Kidney (tissue), 22 donors: ENCODE measurements at places on chromosomes 1 and 21.
A peak's percentile ranks its signal among the peaks of the same experiment; 100 is the strongest.

DNA sequence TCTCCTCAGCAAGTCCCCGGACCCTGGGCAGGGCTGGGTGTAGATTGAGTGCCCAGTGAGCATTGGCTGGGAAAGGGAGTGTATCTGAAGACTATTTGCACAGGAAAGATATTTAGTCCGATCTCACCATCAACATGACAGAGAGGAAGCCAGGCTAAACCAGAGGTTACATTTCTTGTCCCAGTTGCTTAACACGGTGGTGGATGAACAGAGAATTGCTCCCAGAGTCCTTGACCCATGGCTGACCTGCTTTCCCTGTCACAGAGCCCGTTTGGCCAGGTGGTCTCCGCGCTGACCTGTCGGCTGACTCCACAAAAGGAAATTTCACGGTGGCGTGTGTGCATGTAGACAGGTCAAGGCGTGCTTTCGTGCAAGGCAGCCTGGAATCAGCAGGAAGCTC, 83.5 kb downstream of the BEND5 start:
- DNase-seq = no peak

- no peak for DNase-seq
These were observed 332.6 kb downstream of the NPHP4 start for GRCh38 chr1:5659606-5660005.

- DNase-seq = no peak
These were observed 111.5 kb upstream of the USP24 start for GRCh38 chr1:55326496-55327243.

DNA sequence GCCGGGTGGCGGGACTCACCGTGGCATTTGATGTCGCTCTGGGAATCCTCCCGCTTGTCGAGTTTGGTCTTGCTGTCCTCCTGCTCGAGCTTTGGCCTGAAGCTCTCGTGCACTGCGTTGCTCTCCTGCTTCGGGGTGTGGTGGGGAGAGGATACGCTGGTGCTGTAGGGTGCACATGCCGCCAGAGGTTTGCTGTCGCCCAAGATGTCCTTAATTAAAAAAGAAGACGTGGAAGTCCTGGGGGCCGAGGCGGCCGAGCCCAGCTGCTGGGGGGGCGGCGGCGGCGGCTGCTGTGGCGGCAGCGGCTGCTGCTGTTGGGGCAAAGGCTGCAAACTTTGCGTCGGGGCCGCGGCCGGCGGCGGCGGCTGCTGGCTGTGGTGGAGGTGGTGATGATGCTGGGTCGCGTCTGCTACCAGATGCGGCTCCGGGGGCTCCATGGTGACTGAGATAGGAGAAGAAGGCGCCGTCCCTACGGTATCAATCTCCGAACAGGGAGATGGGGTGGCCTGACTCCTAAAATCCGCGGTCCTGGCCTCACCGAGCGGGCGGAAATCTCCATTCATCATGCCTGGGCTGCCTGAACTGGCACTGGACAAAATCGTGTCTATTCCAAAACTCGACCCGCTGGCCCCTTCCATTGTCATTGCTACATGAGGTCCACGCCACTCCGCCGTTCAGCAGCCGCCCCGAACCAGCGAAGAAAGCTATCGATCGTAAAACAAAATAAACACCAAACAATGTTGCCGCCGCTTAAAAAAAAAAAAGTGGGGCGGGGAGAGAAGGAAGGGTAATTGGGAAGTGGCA, at the start of gene BARHL2:
Gene BARHL2 (minus strand): TSS at position 751 of the 804 bp plus-strand sequence. CDS start 107 bp downstream, at position 644.
- DNase-seq = no peak

GRCh38 chr1:4488018-4488417, 166.4 kb upstream of the AJAP1 start:
- DNase-seq = no peak

GRCh38 chr21:36320421-36321324, 676 bp downstream of the MORC3 start:
- DNase-seq = peak; percentile 88

DNA sequence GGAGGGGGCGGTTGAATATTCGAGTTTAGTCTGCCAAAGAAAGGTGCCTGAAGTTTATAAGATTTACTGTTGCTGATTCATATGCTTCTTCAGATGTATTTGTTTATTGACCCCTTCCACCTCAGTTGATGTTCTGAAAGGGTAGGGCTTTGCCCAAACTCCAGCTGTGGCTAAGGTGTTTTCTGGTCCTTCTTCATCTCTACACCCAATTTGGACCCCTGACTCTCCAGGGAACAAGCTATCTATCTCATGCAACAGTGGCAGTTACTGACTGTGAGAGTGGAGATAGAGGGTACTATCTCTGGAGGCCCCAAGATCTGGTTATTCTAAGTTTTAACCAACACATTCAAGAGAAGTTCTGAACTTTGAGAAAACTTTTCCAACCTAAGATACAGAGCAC, 12.6 kb upstream of the ALG14 start:
- DNase-seq = no peak

DNA sequence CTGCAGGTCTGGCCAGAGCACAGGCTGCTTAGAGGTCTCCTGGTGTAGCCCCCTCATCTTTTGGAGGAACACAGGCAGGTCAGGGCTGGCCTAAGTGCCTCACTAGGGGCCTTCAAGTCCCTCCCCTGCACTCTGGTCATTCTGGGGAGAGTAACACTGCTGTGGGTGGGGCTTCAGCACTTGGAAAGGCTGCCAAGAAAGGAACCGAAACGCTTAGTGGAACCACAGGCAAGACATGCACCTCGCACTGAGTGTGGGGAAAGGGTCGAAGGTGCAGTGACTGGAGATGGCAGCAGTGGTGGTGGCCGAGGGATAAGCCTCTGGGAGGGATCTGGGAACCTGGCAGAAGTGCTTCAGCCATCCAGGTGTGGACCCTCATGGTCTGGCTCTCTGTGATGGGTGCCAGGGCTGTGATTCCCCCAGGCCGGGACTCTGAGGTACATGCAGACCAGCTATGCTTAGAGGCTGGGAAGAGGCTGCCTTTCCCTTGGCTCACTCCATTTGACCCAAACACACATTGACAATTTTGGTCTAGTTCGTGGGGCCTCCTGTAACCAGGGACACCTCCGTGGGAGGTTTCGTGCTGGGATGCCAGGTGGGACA, 182.9 kb upstream of the CSF3R start:
- DNase-seq = no peak

- DNase-seq = no peak
These were observed 972 bp downstream of the PGBD2 start for GRCh38 chr1:248906753-248907661.

GRCh38 chr1:156895455-156895812, 1.9 kb downstream of the PEAR1 start:
- DNase-seq = no peak
